NCI-H1436 (cell line): ENCODE measurements at places on chromosomes 7 and 10.

DNA sequence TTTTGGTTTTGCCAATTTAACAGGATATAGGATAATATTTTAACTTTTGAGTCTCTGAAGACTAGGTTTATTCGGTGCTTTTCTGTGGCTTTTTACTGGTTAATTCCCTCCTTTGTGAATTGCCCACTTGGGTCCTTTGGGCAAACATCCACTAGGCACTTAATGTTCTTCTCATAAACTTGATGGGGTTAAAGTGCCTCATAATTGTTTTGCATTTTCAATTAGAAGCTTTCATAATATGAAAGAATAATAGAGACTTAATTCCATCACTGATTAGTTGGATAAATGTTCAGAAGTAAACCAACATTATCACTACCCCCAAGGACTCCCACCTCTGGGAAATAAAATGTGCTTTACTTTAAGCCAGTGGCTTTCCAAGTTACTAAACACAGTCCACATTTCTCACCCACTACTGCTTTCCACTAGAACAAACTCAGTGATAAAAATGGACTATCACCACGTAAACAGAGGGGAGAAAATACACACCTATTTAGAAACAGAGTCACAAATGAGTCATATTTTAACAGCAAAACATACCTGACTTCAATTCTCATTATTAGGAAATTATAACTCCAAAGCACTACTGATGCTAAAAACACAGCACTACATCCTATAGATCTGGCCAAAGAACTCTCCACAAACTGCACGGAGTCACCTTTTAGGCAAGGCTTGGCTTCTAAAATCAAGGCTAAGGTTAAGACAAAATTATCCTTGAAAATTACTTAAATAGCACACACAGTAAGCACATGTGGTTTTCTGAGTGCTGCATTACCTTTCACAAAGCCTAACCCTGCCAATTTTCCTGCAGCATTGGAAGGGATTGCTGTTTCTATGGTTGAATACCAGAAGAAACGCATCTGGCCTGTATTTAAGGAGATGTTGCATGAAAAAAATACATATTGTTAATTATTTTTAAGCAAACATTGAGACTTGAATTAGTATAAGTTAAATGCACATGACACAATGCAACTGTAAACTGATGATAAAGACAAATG is 41.2 kb downstream of the PARD3 start:
- peak; percentile 32 for DNase-seq

DNA sequence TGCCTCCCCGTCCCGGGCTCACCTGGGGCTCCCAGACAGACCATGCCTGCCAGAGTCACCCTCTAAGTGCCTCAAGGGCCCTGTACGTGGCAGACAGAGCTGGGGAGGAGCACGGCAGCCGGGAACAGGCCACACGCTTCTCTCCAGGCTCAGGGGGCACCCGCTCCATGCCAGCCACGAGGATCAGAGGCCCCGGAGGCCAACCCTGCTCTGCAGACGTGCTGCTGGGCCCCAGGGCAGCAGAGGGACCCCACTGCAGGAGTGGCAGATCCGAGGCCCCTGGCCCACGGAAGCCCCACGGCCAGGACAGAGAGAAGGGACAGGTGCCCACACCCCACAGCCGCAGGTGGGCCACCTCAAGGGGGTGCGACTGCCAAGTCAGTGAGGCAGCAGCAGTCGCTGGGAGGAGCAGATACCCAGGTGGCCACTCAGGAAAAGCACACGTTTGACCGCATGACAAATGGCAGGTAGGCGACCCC is 58.4 kb upstream of the TNRC18 start:
- DNase-seq, result no peak

DNA sequence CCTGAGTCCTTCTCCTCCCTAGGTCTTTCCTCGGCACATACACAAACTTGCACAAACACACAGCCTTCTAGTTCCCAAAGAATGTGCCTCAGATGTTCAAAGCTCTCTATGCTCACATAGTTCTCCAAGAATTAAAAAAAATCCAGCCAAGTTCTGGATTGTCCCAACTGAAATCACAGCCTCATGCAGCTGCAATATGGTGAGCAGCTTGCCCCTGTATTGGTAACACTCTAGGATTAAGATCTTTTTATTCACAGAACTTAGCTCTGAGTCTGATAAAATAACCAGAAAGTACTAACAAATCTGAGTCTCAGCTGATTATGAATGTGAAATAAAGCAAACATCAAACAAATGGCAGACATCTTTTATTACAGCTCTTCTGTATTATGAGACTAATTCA is 604.8 kb upstream of the PFKP start:
- DNase-seq, result no peak

DNA sequence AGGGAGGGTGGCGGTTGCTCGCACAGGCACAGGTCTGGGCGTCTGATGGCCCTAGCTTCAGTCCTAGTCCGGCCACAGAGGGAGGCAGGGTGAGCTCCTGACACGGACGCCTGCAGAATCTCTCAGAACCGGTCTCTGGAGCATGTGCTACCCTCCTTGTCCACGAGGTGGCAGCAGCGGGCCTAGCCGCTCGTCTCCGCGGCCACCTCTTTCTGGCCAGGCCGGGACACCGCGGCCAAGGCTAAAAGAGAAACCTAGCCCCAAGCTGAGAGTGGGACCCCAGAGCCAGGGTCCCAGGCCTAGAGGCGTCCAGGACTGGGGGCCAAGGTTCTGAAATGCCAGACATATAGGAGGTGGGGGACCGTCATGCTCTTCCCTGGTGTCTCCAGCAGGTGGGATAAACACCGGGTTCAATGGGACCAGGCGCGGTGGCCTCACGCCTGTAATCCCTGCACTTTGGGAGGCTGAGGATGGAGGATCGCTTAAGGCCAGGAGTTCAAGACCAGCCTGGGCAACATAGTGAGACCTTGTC is 3.2 kb upstream of the LAT2 start:
- peak; percentile 30 for DNase-seq

DNA sequence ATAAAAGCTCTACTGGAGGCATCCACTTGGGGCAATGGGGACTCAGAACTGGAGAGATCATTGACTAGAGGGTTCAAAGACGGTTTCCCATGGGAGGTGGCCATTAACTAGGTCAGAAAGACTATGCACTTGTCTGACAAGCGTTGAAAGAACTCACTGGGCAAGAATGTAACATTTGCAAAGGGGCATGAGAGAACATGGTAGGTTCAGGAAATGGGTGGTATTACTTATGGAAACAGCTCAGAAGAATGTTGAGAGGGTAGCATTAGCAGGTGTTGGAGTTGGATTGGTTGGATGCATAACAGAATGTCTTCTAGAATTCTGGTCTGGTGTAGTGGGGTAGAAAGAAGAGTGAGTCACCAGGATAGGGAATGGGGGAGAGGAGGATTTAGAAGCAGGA is 119.1 kb upstream of the CDCA7L start:
- no peak for DNase-seq

GRCh38 chr7:1312136-1313070 is 79.7 kb downstream of the UNCX start:
- no peak for DNase-seq

- no peak for DNase-seq
Observed at GRCh38 chr10:122277526-122278136, 6.5 kb downstream of the BTBD16 start.

GRCh38 chr7:47914717-47915615 is 33.3 kb downstream of the PKD1L1 start:
- no peak for DNase-seq

- DNase-seq, result peak; percentile 65
Observed at GRCh38 chr7:21542891-21543527, at the start of gene DNAH11. Gene DNAH11, plus strand, starts transcription at chr7:21543039. Its CDS starts 207 bp downstream, at chr7:21543246.

GRCh38 chr7:155640629-155641028 is 3.8 kb upstream of the RBM33 start:
- DNase-seq, result no peak

GRCh38 chr10:5940807-5941218 is 36.5 kb downstream of the IL15RA start:
- DNase-seq, result no peak

GRCh38 chr10:79067241-79068202 is 1.2 kb upstream of the ZMIZ1 start:
- peak; percentile 87 for DNase-seq

DNA sequence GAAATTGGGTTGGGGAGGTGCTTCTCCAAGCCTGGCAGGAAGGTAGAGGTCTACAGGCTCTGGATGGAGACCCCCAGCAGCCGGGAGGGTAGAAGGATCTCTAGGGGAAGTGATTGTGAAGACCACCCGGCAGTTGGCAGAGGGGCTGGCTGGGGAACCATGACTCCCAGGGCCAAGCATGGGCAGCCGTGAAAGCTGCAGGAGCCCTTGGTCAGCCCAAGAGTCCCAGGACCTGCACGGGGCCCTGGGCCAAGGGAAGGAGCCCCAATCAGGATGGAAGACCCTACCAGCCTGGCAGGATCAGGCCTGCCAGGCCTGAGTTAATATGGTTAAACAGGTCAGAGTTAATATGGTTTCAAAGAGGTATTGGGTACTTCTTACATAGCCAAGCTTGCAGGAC is 126.3 kb upstream of the NANOS1 start:
- no peak for DNase-seq

GRCh38 chr7:44145969-44146911 is 5.1 kb upstream of the MYL7 start:
- DNase-seq, result no peak

DNA sequence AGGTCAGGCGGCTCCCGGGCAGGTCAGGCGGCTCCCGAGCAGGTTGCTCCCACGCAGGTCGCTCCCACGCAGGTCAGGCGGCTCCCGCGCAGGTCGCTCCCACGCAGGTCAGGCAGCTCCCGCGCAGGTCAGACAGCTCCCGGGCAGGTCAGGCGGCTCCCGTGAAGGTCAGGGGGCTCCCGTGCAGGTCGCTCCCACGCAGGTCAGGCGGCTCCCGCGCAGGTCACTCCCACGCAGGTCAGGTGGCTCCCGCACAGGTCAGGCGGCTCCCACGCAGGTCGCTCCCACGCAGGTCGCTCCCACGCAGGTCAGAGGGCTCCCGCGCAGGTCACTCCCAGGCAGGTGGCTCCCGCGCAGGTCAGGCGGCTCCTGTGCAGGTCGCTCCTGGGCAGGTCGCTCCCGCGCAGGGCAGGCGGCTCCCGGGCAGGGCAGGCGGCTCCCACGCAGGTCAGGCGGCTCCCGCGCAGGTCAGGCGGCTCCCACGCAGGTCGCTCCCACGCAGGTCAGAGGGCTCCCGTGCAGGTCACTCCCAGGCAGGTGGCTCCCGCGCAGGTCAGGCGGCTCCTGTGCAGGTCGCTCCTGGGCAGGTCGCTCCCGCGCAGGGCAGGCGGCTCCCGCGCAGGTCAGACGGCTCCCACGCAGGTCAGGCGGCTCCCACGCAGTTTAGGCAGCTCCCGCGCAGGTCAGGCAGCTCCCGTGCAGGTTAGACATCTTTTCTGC is 30.7 kb downstream of the PTPRN2 start:
- no peak for DNase-seq

GRCh38 chr7:39565538-39565937 is 666 bp upstream of the YAE1 start:
- no peak for DNase-seq

DNA sequence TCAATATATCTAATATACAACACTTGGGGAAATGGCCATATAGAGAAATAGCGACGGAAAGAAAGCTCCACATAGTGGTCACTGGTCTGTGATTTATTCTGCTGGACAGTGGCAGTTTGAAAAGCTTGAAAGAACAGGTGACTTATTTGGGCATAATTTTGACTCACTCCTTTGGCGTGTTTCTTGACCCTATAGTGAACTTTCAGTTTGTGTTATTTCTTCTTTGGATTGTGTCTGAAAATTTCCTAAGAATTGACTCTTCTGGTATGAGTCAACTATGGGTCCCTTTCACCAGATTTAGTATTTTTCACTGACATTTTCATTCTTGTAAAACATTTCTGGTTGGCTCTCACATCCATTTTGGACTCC is 25.8 kb upstream of the IMMP2L start:
- no peak for DNase-seq

GRCh38 chr10:79052291-79053080 is 16.3 kb upstream of the ZMIZ1 start:
- DNase-seq, result peak; percentile 69

- no peak for DNase-seq
Observed at GRCh38 chr10:94357193-94357592, 5.5 kb downstream of the NOC3L start.

DNA sequence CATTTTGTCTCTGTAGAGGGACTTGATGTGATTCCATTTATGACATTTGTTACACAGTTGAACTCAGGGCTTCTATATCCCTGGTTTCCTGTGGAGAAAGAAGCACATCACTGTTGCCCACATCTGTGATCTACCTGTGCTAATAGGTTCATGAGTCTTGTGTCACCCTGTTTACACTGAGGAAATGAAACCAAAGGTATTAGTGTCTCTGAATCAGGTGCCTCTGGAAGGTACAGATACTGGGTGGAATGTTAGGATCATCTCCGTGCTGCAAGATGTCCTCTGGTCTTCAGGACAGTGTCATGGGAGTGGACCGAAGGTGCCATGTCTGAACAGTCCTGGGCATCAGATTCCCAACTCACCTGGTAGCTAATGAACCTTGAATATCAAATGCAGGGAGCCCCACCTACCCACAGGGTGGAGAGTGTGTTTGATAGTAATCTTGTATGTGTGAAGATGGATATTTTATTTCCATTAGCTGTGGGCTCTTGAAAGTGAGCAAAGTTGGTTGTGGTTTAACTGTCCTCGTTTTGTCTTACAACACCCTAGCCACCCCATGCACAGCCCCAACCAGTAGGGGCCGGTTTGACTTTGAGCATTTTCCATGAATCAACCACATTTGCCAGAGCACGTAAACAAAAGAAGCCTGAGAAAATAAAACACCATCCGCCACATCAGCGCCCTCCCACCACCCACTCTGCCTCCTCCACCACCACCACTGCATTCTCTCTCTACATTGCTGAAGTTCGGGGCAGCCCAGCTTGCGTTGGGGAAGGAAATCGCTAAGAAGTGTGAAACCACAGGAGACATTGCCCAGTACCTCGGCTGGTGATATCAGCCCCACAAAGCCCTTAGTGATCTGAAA is 40.7 kb downstream of the TARP start:
- DNase-seq, result no peak

- DNase-seq, result no peak
Observed at GRCh38 chr7:37376386-37376785, 72.3 kb downstream of the ELMO1 start.

- no peak for DNase-seq
Observed at GRCh38 chr7:116810267-116811116, 51.9 kb upstream of the CAPZA2 start.

GRCh38 chr7:114478384-114478783 is 63.8 kb downstream of the FOXP2 start:
- no peak for DNase-seq

DNA sequence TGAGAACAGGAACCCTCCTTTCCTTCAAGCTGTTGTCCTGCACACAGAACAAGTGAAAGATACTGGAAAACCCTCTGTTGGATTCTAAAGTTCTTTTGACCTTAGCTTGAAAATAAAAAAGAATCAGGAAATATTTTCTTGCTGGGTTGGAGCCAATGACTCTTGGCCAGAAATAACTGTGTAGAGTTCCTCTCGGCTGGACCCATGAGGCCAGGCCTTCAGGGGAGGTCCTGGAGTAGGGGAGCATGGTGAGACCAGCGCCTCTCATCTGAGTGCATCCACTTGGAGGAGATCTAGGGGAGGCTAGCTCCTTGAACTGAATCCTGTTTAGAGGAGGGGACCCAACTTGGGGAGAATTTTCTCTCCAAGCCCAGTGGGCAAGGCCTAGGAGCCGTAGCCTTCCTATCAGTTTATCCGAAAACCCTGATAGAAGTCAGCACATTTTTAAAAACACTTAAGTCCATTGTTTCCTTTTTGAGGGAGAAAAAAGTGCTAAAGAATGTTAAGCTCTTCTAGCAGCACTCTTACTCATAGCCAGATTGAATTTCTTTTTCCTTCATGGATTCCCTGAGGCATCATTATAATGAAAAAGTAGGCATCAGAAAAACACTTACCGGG is 635.7 kb upstream of the ANKRD30A start:
- no peak for DNase-seq
